ENCODE measurements at places on chromosomes 2 and 18. TPM values are rescaled to one million over a fixed set of nuclear protein-coding genes. Genes with fewer than 3 reads are reported as not detected.

- no peak overlapping the region for H3K4me3 ChIP-seq
- DNase-seq: no peak
- H3K4me1 ChIP-seq: no peaks in the 10 kb centered on the region
- no peak overlapping the region for H3K27ac ChIP-seq
Observed at GRCh38 chr2:116585669-116586327, 1228.7 kb upstream of the DDX18 start.

DNA sequence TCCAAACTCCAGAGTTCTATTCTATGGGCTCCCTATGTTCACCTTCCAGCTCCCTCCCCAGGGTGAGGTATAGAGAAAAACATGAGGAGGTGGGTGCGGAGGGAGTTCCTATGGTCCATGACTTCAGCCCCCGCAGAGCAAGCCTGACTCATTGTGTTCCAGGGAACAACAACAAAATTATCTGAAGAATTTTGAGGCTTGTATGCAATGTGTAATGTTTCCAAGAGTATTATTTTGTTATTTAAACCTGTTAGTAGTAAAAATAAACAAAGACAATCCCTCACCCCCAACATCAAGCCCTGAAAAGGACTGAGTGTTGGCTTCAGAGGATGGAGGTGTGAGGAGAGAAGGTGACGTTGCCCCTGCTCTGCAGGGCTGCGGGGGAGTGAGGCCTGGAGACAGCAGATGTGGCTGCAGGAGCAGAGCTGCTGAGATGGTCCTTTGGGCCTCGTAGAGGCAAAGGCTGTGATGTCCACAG, 29.0 kb downstream of the LAMA3 start:
- H3K36me3 ChIP-seq: no peaks in the 10 kb centered on the region
- H3K4me1 ChIP-seq: no peaks in the 10 kb centered on the region
- no peak overlapping the region for H3K27ac ChIP-seq
- DNase-seq: no peak
- H3K27me3 ChIP-seq: no peaks in the 10 kb centered on the region

Gene ESPNL
- not detected for total RNA-seq

GRCh38 chr2:101986804-101987740, 4.7 kb upstream of the IL1R2 start:
- H3K27ac ChIP-seq: no peak overlapping the region
- no peaks in the 10 kb centered on the region for H3K4me1 ChIP-seq
- H3K4me3 ChIP-seq: no peak overlapping the region
- DNase-seq: no peak
- H3K27me3 ChIP-seq: no peaks in the 10 kb centered on the region

Gene CD28
- 0.31 TPM for total RNA-seq

- no peak for DNase-seq
- H3K4me3 ChIP-seq: no peak overlapping the region
- H3K27ac ChIP-seq: no peak overlapping the region
- H3K4me1 ChIP-seq: peaks cover 28% of the 10 kb centered on the region
- no peaks in the 10 kb centered on the region for H3K36me3 ChIP-seq
Observed at GRCh38 chr18:79983253-79983652, 5.1 kb downstream of the TXNL4A start.

DNA sequence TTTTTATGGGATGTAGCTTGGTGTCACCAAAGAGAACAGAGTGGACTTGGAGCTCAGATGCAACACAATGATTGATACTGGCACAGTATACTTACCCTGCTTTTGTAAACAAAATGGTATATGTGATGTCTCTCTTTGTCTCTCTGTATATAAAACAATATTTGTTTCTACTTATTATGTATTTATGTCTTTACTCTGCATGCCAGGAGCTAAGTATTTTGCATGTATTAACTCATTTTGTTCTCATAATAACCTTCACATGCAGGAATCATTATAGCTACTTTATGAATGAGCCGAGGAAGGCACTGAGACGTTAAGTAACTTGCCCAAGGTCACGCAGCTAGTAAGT, 27.9 kb upstream of the CASP8 start:
- no peaks in the 10 kb centered on the region for H3K27me3 ChIP-seq
- no peak for DNase-seq

Gene C2orf80
- not detected for total RNA-seq

DNA sequence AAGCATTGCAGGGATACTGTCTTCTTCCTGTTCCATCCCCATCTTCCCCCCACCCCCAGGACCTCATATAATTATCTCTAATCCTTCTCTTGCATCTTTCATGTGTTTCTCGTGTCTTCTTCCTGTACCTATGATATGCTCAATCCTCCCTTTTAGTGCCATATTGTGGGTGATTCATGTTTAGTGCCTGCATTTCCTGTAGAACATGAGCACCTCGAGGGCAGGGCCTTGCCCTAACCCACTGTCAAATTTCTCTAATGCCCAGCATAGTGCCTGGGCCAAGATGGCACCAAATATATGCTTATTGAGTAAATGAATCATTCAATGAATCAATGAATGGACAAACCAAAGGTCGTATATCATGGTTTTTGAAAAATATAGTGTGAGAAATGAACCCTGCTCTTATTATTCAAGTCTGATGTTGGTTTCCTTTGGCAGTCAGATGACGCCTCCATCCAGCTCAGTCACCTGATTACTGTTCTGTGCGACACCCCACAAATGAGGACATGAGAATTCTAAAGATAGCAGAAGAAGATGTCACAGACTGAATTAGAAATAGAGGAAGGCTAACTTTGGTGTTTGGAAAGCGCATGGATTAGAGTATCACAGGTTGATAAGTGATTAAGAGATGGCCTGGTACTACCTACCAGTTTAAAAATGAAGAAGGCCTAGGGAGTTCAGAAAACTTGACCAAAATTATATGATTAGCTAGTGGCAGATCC, 278.4 kb downstream of the PRKCE start:
- H3K27me3 ChIP-seq: no peaks in the 10 kb centered on the region
- H3K27ac ChIP-seq: peak overlapping the region; percentile 65

Gene TCF23
- total RNA-seq: not detected

GRCh38 chr2:172305066-172305465, 122.3 kb upstream of the ITGA6 start:
- H3K36me3 ChIP-seq: no peaks in the 10 kb centered on the region
- H3K27ac ChIP-seq: no peak overlapping the region
- H3K4me1 ChIP-seq: no peaks in the 10 kb centered on the region
- DNase-seq: no peak
- H3K4me3 ChIP-seq: no peak overlapping the region

Gene TXNDC2
- total RNA-seq: not detected

- no peaks in the 10 kb centered on the region for H3K27me3 ChIP-seq
- no peak overlapping the region for H3K27ac ChIP-seq
- no peaks in the 10 kb centered on the region for H3K4me1 ChIP-seq
- no peak overlapping the region for H3K4me3 ChIP-seq
Observed at GRCh38 chr2:48854681-48855080, 99.2 kb upstream of the LHCGR start.

GRCh38 chr2:19474128-19474527, 115.7 kb upstream of the OSR1 start:
- DNase-seq: peak; percentile 19
- H3K4me3 ChIP-seq: no peak overlapping the region
- no peak overlapping the region for H3K27ac ChIP-seq
- no peaks in the 10 kb centered on the region for H3K4me1 ChIP-seq
- no peaks in the 10 kb centered on the region for H3K27me3 ChIP-seq
- no peaks in the 10 kb centered on the region for H3K36me3 ChIP-seq

- H3K27ac ChIP-seq: no peak overlapping the region
- H3K4me1 ChIP-seq: no peaks in the 10 kb centered on the region
- H3K4me3 ChIP-seq: no peak overlapping the region
- no peaks in the 10 kb centered on the region for H3K27me3 ChIP-seq
- DNase-seq: no peak
Observed at GRCh38 chr2:201909961-201910361, 103.6 kb downstream of the CDK15 start.

GRCh38 chr2:27621524-27621923, 7.3 kb downstream of the CCDC121 start:
- H3K4me1 ChIP-seq: no peaks in the 10 kb centered on the region
- H3K27ac ChIP-seq: no peak overlapping the region
- no peak overlapping the region for H3K4me3 ChIP-seq
- no peak for DNase-seq
- peaks cover 49% of the 10 kb centered on the region for H3K36me3 ChIP-seq

DNA sequence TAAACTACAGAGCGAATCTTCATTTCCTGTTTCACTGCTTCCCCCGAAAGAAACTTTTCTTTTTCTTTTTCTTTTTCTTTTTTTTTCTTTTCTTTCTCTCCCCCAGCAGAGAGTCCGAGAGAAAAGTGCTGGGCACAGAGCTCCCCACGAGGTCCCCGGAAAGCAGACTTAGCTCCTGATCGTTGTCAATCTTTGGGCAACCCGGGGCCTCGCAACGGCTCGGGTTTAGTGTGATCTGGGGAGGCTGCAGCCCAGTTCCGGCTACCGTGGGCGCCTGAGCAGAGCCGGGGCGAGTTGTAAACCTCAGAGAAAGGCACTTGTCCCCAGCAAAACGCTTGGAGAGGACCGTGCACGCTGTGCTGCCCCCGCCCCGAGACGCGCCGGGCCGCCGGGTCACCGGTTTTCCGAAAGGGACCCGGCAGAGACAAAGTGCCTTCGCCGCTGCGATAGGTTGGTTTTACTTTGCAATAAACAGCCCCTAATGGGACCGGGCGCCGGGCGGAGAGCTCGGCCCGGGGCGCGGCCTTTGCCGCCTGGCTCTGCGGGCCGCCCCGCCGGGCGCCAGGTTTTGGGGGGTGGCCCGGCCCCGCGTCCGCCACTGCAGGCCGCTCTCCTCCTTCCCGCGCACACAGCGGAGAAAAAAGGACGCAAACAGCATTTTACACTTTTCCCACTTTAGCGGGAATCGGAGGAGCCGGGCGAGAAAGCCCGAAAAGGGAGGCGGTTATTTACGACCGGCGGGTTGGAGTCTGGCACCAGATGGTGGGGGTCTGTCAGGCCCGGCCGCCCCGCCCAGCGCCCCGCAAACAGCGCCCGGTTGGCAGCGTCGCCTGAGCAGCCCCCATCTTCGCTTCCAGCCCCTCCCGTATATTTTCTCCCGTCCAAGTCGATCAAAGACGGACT, 136.0 kb downstream of the INSIG2 start:
- peaks cover 30% of the 10 kb centered on the region for H3K4me1 ChIP-seq
- H3K36me3 ChIP-seq: no peaks in the 10 kb centered on the region
- no peaks in the 10 kb centered on the region for H3K27me3 ChIP-seq
- no peak for DNase-seq
- peak overlapping the region; percentile 90 for H3K27ac ChIP-seq

Gene CHRND
- 49.1 TPM for total RNA-seq

- H3K4me1 ChIP-seq: no peaks in the 10 kb centered on the region
- no peaks in the 10 kb centered on the region for H3K27me3 ChIP-seq
Observed at GRCh38 chr2:232362174-232362900, 16.2 kb upstream of the ALPP start.
